Fibroblast of the conjunctiva (primary cell): ENCODE measurements at places on chromosomes 7 and 10.

GRCh38 chr7:27073076-27073475, 22.7 kb downstream of the HOXA1 start:
- no peak for DNase-seq

GRCh38 chr7:40077849-40078248, 56.6 kb downstream of the MPLKIP start:
- DNase-seq = peak; percentile 23

- no peak for DNase-seq
These were observed 51.3 kb downstream of the HIPK2 start for GRCh38 chr7:139726485-139726869.

- no peak for DNase-seq
These were observed 16.9 kb downstream of the CAMK2G start for GRCh38 chr10:73857446-73857845.

DNA sequence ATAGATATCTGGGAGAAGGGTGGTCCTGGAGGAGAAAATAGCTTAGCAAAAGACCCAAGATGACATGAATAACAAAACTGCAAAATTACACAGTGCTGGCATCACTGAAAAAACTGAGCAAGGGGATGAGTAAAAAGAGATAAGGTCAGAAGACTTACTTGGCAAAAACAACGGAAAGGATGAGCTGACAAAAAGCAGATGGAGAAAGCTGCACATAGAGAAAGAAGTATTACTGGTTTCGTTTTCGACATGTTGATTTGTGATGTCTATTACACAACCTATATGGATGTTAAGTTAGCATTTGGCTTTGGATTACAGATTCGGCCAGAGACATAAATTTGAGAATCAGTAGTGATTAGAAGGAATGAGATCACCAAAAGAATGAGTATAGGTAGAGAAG, 132.1 kb downstream of the MACC1 start:
- no peak for DNase-seq

GRCh38 chr7:147571436-147572185, 1019.0 kb upstream of the C7orf33 start:
- no peak for DNase-seq

DNA sequence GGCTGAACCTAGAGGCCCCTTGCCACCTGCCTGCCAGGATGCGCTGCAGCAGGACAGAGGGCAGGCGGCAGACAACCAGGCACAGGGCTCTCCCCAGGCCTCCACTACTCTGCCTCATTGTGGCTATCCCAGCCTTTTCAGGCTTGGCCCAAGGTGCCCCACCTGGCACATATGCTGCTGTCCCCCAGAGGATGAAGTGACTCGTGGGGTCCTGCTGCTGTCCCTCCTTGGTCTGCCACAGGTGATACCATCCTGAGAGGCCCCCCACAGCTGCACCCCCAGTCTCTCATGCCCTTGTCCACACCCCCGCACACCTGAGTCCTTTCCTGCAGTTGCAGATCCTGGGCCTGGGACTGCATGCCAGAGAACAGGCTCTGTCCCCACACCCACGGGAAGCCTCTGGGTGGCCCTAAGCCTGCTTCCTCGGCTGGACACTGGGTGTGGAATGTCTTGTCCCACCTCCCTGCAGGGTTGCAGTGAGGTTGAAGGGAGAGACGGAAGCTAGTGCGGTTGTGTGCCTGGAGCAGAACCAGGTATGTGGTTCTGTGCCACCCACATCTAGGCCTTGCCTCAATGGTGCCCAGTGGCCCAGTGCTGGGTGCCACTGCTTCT, 55.3 kb downstream of the RASGEF1A start:
- no peak for DNase-seq

DNA sequence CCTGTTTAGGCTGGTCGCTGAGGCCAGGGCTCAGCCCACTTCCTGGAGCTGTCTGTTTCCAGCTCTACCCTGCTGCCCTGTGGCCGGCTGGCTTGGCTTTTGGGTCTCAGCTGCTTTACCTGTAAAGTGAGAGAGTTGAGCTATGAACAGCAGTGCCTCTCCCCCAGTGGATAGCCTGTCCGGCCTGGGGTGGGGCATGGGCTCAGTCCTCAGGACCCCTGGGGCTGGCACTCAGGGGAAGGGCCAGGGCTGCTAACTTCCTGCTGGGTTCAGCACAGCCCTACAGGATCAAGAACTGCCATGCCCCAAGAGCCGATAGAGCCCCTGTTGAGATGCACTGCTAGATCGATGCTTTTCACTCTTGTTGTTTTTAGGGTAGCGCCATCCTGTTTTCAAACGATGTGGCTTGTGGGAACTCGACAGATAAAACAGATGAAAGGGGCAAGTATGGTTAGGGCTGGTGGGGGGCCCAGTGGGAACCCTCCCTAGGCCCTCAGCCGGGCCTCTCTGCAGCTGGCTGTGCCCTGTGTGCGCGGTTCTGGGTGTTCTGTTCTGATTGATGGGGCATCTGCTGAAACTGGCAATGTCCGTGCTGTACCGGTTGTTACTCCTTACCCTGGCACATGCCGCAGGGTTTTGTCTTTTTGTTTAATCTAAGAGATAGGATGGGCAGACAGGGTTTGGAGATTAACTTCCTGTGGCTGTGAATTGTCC, 10.0 kb upstream of the SFRP5 start:
- no peak for DNase-seq

DNA sequence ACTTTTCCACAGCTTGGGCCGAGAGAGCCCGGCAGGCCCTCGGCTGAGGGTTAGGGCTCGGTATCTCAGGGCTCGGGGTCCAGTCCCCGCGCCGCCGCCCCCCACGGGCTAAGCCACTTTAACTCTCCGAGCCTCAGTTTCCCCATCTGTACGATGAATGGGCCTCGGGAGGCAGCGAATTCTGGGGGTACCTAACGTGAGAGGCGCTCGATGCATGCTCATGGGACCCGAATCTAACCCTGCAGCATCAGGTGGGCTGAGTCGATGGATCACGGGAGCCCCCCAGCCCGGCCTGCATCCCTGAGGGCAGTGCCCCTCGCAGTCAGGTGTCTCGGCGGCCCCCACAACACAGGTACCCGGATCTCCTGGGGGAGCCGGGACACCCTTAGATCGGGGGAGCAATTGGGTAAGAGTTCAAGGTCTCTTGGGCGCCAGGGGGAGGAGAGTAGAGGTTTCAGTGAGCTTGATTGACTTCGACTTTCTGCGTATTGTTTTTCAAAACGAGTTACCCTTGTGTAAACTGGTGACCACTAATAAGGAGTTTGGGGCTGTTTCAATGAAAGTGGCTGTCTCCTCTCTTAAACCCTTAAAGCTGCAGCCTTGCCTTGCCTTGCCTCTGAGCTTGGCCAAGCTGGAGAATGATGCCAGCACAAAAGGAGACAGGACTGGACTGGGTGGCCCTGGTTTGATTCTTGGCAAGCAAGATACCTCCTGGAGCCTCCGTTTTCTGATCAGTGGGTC, 631 bp downstream of the POR start:
- no peak for DNase-seq

- DNase-seq = no peak
These were observed 3.2 kb upstream of the GATA3 start for GRCh38 chr10:8051109-8051821.

DNA sequence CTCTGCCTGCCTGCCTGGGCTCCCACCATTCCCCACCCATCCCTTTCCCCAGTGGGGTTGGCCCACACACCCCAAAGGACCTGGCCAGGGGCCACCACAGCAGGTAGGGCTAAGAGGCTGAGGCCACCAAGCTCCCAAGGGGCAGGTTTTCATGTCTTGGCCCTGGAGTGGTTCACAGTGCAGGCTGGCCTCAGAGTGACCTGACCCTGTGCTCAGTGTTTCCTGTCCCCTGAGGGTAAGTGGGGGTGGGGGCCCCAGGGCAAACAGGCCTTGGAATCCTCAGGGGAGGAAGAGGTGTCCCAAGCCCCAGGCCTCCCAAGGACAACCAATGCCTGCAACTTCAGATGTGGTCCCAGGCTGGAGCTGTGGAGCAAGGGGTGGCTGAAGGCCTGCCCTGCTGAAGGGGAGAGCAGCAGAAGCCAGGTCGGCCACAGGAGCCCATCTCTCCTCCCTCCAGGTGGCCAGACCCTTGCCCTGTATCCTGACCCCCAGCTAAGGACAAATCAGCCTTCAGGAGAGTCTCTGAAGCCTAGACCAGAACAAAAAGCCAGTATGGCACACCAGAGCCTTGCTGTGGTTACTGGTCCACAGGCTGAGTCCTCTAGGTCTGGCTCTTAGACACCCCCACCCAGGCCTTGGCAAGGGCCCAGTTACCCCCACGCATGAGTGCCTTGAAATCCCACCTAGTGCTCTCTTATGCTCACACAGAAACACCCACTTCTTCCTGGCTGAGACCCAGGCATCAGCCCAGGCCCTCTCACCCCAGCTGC, 27.6 kb downstream of the POLL start:
- DNase-seq = no peak

DNA sequence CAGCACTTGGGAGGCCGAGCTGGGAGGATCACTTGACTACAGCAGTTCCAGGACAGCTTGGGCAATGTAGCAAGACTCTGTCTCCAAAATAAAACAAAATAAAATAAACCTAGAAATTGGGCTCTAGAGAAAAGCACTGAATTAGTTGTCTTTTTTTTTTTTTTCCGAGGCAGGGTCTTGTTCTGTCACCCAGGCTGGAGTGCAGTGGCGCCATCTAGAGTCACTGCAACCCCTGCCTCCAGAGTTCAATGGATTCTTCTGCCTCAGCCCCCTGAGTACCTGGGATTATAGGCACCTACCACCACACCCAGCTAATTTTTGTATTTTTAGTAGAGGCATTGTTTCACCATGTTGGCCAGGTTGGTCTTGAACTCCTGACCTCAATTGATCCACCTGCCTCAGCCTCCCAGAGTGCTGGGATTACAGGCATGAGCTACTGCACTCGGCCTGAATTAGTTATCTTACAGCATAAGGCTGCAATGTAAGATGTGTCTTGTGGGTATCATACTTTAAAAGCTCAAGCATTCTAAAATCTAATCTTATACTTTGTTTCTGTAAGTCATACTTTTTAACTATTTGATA, 12.8 kb downstream of the MEIG1 start:
- DNase-seq = no peak

GRCh38 chr7:157439149-157439548, 102.3 kb downstream of the DNAJB6 start:
- DNase-seq = no peak

DNA sequence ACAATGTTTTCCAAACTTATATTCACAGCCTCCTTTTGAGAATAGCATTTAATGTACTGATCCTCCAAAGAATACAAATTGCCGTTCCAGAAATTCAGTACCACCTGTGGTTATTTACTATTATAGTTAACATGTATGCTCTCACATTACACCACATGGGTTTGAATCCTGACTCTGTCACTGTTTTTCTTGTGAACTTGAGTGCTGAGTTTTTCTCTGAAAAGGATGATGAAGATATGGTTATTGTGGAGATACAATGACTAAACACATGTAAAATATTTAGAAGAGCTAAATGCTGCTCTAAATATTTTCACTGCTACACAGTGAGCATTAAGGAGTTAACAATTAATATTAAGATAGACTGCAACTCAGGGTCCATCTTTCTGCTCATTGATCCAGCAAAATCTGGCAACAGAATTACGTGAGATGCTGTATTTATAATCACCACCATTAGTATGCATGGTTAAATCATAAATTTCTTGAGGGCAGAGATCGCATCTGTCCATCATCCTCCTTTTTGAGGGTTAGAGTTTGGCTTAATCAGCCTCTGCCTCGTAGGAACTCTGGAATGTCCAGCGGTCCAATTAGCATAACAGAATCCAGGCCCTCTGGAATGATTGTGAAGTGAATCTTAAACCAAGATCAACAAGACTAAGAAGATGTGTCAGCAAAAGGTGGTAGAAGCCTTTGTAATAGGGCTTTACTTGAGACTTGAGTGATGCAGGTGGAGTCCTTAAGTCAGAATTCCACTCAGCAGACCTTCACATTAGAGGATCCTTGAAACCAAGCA, 152.8 kb downstream of the MACC1 start:
- DNase-seq = no peak

GRCh38 chr7:51995596-51996179, 679.1 kb upstream of the COBL start:
- DNase-seq = no peak

- no peak for DNase-seq
These were observed 104.9 kb downstream of the RNLS start for GRCh38 chr10:88478256-88478655.

DNA sequence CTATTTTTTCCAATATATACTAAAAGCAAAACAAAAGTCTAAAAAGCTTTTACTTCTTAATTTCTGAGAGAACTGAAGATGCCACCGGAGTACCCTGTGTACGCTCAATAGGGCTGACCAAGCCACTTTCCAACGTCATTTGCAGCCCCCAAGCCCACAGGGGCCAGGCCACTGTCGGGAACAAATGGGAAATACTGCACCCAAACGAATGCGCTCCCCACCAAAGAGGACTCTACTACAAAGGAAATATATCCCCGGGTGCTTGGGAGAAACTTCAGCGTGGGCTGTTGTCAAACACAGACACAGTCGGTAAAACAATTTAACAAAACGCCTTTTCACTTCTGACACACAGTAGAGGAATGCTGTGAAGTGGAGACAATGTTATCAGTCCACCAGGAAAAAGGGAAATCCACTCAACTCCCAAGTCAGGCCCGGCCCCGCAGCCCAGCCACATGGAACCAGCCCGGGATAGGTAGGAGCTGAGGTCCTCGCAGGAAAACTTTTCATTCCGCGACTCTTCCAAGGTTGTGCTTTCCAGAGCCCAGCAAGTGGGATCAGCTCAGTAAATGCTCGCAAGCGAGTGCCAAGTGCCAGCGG, 1.4 kb downstream of the PARD3 start:
- no peak for DNase-seq

GRCh38 chr7:118153551-118154177, 30.3 kb upstream of the LSM8 start:
- DNase-seq = peak; percentile 1

GRCh38 chr10:49083261-49083660, 32.1 kb downstream of the VSTM4 start:
- peak; percentile 47 for DNase-seq

DNA sequence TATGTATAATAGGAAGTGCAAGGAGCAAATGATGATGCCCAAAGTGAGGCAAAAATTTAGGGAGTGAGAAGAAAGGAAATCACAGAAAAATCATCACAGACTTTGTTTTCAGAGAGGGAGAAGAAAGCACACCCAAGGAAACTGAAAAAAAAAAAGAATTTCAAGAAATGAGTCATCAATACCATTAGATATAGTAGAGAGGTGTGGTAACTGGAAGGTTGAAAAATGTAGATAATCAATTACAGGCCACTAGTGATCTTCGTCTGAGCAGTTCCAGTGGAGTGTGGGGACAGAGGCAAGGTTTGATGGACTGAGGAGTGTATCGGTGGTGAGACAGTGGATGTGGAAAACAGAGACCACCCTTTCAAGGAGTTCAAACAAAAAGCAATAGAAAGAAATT, 31.7 kb downstream of the ASB4 start:
- no peak for DNase-seq

- no peak for DNase-seq
These were observed 8.2 kb downstream of the GSAP start for GRCh38 chr7:77407906-77408305.

GRCh38 chr7:94001396-94001795, 2.8 kb downstream of the BET1 start:
- no peak for DNase-seq
